ENCODE measurements at places on chromosomes 16 and 17.

- DNase-seq: no peak
Measured at GRCh38 chr16:51538707-51539498, 387.8 kb upstream of the SALL1 start.

DNA sequence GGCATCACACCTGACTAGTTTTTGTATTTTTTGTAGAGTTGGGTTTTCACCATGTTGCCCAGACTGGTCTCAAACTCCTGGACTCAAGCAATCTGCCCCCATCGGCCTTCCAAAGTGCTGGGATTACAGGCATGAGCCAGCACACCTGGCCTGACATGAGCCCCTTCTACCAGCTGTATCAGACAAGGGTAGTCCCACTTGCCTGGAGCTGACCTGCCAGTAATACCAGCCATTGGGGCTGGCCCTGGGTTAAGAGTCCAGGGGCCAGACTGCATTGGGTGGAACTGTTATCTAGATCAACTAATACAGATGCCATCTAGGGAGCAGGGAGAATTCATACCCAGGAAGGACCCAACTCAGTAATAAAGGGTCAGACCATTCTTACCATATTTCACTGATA is 28.1 kb downstream of the WSB1 start:
- DNase-seq: no peak

GRCh38 chr16:83653785-83654184 is 154.0 kb upstream of the HSBP1 start:
- no peak for DNase-seq

GRCh38 chr17:3546997-3547396 is 10.6 kb downstream of the TRPV3 start:
- DNase-seq: no peak

- no peak for DNase-seq
Measured at GRCh38 chr16:87040169-87041117, 276.7 kb downstream of the C16orf95 start.

GRCh38 chr16:75329943-75330342 is 78.5 kb upstream of the BCAR1 start:
- DNase-seq: no peak

DNA sequence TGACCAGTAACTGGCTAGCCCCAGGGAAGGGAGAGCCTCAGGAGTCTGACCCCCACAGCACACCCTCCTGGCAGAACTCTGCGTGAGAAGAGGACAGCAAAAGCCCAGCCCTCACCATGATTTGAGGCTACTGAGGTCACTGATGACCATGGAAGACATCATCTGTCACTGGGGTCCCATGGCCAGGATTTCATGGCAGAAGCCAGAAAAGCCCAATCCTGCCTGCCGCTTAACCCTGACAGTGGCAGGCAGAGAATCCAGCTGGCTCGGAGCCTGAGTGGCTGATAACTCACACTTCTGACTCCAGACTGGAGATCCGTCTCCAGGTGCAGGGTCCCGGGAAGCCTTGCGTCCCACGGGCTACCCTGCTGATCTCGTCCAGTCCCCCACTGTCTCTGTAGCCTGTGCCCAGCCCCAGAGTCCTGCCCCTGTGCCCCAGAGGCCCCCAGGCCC is 17.5 kb downstream of the GRIN2C start:
- no peak for DNase-seq

DNA sequence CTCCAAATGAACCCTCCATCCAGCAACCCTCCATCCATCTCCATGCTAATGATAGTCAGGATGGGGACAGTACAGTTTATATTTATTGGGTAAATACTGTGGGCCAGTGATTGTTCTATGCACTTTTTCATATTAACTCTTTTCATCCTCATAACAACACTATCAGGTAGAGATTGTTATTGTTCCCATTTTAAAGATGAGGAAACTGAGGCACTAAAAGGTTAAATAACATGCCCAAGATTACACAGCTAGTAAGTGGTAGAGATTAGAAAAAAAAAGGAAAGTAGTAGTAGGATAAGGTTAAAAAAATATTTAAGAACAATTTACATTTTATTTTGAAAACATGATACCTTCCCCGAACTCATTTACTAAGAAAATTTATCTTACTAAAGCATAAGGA is 21.9 kb upstream of the SUPT4H1 start:
- no peak for DNase-seq

DNA sequence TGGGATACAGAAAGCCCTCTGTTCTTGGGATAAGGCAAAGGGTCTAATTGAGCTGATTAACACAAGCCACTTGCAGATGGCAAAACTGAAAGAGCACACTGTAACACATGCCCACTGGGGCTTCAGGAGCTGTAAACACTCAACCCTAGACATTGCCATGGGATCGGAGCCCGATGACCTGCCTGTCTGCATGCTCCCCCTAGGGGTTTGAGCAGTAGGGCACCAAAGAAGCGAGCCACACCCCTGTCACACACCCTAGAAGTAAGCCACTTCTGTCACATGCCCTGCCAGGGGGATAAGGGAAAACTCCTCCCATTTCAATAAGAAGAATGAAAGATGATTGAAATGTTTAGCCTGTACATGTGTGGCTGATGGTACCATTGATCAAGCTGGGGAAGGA is 81.3 kb upstream of the IRX6 start:
- DNase-seq: no peak

DNA sequence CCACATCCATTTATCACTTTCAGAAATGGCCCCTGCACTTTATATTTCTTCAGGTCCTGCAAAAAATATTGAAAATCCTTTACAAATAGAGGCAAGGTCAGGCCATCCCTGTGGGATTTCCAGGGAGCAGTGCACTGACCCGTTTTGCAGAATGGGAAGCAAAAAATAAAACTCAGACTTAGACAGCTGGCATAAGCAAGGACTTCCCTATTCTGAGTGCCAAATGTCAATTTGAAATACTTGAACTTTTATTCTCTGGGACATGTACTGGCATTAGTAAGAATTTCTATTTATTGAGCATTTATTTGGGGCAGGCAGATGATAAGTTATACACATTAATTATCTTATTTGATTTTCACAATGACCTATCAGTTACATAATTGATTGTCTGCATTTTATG is 32.4 kb downstream of the PRKCB start:
- no peak for DNase-seq

DNA sequence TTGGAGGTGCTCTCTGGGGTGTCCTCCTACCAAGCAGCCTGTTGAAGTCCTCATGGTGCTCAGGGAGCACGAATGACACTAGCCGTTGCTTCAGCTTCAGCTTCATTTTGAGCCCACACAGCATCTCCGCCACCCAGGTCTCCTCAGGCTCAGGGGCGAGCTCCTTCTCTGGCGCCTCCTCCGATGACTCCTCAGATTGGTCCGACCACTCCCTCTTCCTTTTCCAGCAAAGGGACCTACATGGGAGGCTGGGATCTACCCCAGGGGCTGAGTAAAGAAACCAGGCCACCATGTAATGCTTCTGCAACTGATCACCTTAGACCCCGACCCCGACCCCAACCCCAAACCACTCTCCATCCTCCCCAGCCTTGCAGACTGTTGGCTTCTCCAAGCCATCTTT is 25.9 kb downstream of the PRR11 start:
- no peak for DNase-seq

DNA sequence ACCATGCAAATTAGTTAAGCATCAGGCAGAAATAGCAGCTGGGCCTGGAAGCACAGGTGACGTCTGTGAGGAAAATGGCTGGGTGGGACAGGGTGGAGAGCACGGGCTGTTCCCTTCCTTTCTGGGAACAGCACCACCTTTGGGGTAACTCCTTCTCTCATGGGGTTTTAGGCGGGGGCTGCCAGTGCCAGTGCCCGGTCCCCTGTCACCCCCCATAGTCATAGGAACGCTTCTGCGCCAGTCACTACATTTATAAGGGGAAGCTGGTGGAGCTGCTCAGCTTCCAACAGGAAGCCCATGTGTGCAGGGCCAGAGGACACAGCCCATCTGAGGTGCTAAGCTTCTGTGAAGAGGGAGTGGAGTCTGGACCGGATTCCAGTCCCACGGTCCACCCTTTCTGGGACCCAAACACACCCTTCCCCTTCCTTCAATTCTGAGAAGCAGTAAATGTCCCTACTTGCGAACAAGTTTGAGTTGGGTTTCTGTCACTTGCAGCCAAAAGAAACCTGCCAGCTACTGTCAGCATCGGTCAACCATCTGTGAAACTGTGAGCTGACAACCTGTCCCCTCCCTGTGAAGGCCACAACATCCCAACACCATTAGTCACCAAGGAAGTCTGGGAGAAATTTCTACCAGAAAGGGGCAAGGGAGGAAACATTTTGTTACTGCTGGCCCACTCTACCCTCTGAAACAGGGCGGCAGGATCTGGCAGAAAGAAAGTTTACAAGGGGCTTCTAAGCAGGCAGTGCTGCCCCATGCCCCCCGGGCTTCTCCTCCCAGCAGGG is 86.0 kb upstream of the AMZ2 start:
- DNase-seq: no peak

- DNase-seq: no peak
Measured at GRCh38 chr17:81354252-81354953, 40.9 kb upstream of the BAHCC1 start.

GRCh38 chr17:1203111-1203966 is 23.6 kb upstream of the ABR start:
- DNase-seq: peak; percentile 43

- peak; percentile 76 for DNase-seq
Measured at GRCh38 chr17:68182940-68183551, 64.8 kb upstream of the AMZ2 start.

GRCh38 chr17:57600074-57600473 is 145.0 kb downstream of the CCDC182 start:
- no peak for DNase-seq

All from T follicular helper cell (primary cell).